ENCODE measurements at places on chromosomes 3 and 15. TPM values are rescaled to one million over a fixed set of nuclear protein-coding genes. Genes with fewer than 3 reads are reported as not detected.

RUVBL1 gene
- total RNA-seq, result 16.1 TPM

UPK1B gene
- not detected for total RNA-seq

C3orf20 gene
- 0.08 TPM for total RNA-seq

GRCh38 chr15:58401991-58402649, 29.7 kb upstream of the LIPC start:
- H3K27ac ChIP-seq, result no peak overlapping the region
- H3K4me1 ChIP-seq, result no peaks in the 10 kb centered on the region
- no peak for DNase-seq
- H3K27me3 ChIP-seq, result no peaks in the 10 kb centered on the region
- no peaks in the 10 kb centered on the region for H3K36me3 ChIP-seq

DNA sequence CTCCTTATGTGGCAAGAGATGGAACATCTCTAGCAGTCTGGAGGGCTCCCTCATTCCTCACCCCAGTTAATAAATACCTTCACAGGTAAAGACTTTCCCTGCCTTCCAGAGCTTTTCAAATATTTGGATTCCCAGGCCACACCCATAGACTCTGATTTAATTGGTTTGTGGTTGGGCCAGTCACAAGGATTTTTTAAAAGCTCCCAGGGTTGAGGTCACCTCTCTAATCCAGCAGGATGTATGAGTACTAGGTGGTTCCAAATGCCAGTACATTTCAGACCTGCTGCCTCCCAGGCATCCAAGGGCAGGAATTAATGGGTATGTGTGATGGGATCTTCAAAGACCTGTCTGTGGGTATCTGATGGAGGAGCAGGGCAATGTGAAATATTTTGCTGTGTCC, 312.8 kb downstream of the CLSTN2 start:
- no peaks in the 10 kb centered on the region for H3K27me3 ChIP-seq
- no peaks in the 10 kb centered on the region for H3K4me1 ChIP-seq
- no peak for DNase-seq
- H3K27ac ChIP-seq, result no peak overlapping the region

DNA sequence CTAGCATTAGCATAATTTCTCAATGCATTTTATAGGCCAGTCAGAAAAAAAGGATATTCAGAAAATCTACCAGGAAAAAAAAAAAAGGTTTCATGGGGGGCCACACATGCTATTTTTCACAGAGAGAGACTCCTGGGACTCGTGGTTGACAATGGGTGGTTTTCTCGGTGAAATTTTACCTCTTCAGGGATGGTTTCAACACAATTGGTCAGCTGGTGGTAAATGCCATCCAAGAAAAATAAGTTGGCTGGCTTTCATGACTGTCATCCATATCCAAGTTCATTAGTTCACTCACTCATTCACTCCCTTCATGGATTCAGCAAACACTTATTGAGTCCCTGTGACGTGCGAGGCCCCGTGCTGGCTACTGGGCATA, 217.3 kb downstream of the SHQ1 start:
- no peak overlapping the region for H3K27ac ChIP-seq
- H3K36me3 ChIP-seq, result no peaks in the 10 kb centered on the region
- H3K27me3 ChIP-seq, result no peaks in the 10 kb centered on the region
- no peak for DNase-seq

DNA sequence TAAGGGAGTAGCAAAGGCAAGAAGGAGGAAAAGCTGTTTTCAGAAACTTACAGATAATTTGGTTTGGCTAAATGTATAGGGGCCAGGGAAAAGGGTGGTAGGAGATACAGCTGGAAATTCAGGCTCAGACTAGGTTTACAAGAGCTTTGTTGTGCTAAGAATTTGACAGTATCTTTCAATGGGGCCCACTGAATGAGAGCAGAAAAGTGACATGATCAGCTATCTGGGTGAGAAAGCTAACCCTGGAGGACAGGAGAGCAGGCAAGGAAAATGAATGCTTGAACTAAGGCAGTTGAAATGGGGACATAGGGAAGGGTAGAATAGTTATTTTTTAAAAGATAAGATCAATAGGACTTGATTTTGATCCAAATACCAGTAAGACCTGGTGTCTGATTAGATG, 2.8 kb upstream of the EIF4G1 start:
- DNase-seq, result no peak
- peaks cover under 1% of the 10 kb centered on the region for H3K4me1 ChIP-seq
- H3K4me3 ChIP-seq, result no peak overlapping the region
- no peak overlapping the region for H3K27ac ChIP-seq
- no peaks in the 10 kb centered on the region for H3K27me3 ChIP-seq

DNA sequence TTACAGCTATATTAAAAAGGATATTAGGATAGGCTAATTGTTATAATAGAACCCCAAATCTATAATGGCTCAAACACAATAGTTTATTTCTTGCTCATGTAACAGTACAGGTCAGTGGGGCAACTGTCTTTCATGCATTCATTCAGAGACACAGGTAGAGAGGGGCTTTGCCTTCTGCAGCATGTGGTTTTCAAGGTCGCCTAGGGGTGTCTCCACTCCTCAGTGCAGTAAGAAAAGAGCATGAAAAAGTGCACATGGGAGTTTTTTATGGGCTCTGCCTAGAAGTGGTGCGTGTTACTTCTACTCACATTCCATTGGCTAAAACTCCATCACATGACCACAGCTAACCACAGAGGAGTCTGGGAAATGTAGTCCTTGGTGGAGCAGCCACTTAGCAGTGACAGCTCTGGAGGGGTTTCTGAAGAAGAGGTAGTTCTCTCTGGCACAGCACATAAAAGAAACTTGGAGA, 1.8 kb downstream of the ZBTB38 start:
- no peaks in the 10 kb centered on the region for H3K27me3 ChIP-seq
- peak overlapping the region; percentile 83 for H3K27ac ChIP-seq
- no peak overlapping the region for H3K4me3 ChIP-seq
- DNase-seq, result peak; percentile 66
- no peaks in the 10 kb centered on the region for H3K36me3 ChIP-seq
- peaks cover 21% of the 10 kb centered on the region for H3K4me1 ChIP-seq

GRCh38 chr3:149428087-149428486, 46.4 kb upstream of the TM4SF4 start:
- no peak overlapping the region for H3K4me3 ChIP-seq
- no peaks in the 10 kb centered on the region for H3K27me3 ChIP-seq
- H3K36me3 ChIP-seq, result no peaks in the 10 kb centered on the region
- H3K27ac ChIP-seq, result no peak overlapping the region
- H3K4me1 ChIP-seq, result no peaks in the 10 kb centered on the region
